Thymus (tissue), 14 donors: ENCODE measurements at places on chromosomes 12 and 14. TPM values are rescaled to one million over a fixed set of nuclear protein-coding genes. Genes with fewer than 3 reads are reported as not detected.

GRCh38 chr14:105118646-105119407 is 49.7 kb downstream of the JAG2 start:
- DNase-seq: no peak

DNA sequence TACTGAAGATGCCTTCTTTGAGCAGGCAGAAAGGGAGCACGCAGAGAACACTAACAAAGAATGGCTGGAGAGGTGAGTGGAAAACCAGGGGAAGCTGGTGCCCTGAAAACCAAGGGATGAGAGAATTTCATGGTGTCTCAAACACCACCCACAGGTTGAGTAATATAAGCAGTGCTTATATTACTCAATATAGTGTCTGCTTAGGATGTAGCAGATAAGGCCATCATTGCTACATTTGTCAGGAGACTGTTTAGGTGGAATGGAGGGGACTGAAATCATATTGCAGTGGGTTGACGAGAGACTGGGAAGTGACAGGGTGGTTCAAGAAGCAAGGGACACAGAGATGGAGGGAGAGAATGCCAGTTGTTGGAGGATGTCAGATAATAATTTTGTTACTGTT is 20.6 kb downstream of the PKP2 start:
- no peak for DNase-seq

- no peak for DNase-seq
Observed at GRCh38 chr12:104290320-104290719, 13.2 kb upstream of the EID3 start.

GRCh38 chr14:71682337-71682736 is 249.9 kb upstream of the RGS6 start:
- no peak for DNase-seq

DNA sequence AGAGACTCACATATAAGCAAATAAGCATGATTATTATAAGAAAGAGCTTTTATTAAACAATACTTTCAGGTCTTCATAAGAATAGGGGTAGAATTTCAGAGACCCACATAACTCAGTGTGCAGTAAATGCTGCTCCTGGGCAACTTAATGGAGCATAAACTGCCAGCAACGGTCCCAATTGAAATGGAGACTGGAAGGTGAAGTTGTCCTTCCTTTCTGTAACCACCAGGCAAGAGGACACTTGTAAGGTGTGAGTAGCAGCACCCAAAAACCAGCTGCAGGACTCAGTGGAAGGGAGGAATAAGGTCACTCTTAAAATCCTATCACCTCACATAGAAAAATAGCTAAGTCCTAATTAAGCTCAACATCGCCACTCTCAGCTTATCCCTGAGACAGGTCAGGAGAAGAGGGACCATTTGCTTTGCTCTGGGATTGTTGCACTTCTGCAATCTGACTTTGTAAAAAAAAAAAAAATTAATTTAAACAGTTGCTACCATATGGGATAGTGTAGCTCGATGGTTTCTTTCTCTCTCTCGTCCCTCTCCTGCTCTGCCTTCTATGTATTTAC is 22.7 kb upstream of the LTA4H start:
- DNase-seq: no peak

The SELPLG gene
- 69.6 TPM for total RNA-seq
